GM12892 (cell line): ENCODE measurements at places on chromosomes 3 and 15.

GRCh38 chr3:124636863-124637296 is 93.4 kb upstream of the UMPS start:
- DNase-seq = no peak

DNA sequence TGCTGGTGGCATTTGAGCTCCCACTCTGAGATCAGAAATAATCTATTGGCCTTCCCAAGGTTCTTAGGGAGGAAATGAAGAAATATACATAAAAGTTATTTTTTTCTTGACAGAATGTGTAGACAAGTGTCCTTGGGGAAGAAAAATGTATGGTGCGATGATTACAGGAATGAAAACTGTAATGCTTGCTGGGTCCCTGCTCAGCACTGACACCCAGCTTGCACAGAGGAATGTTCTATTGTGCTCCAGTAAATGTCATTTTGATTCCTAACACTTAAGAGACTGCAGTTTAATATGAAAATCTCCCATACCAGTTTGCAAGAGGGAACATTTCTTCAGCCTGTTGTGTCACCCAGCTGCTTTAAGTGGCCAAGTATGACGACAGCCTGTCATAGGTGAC is 271.3 kb upstream of the TPM1 start:
- DNase-seq = no peak

- no peak for DNase-seq
Measured at GRCh38 chr3:7285505-7285904, 424.6 kb downstream of the GRM7 start.

GRCh38 chr15:25510146-25510545 is 71.3 kb upstream of the UBE3A start:
- DNase-seq = no peak

DNA sequence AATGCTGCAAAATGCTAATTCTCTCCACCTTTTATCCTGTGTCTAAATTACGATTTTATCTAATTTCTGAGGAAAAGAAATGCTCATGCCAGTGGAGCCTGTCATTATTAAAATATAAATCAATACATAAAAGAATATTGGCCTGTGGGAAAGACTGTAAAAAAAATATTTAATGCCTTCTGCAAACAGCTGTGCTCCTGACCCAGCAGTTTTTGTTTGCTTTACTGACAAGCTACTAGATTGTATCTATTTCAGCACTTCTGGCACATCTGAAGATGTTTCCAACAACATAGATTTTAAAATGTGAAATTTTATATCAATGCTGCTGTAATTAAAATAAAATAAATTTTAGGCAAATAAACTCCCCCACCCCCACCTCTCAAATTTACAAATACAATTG is 493.6 kb upstream of the AGTR1 start:
- no peak for DNase-seq

DNA sequence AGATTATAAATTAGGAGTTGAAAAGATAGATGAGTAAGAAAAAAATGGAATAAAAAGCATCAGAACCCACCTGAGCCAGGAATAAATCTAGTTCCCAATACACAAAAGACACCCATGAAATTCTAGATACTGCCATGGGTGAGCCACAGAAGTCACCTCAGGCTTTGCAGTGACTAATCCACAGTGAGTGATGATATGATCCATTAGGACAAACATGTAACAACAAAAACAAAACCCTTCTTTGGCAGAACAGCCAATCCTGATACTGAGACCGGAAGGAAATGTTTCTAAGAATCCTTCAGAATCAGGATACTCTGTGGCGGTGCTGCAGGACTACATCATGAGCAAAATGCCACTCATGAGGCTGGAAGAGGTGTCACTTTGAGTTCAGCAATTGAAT is 15.0 kb upstream of the MINDY4B start:
- no peak for DNase-seq

- DNase-seq = no peak
Measured at GRCh38 chr15:51966192-51966591, 5.4 kb downstream of the LEO1 start.

- DNase-seq = peak; percentile 49
Measured at GRCh38 chr15:88450125-88450798, 16.9 kb downstream of the MRPL46 start.

GRCh38 chr15:87577336-87577735 is 679.2 kb downstream of the NTRK3 start:
- DNase-seq = no peak

- no peak for DNase-seq
Measured at GRCh38 chr15:67146234-67146633, 80.8 kb downstream of the SMAD3 start.

DNA sequence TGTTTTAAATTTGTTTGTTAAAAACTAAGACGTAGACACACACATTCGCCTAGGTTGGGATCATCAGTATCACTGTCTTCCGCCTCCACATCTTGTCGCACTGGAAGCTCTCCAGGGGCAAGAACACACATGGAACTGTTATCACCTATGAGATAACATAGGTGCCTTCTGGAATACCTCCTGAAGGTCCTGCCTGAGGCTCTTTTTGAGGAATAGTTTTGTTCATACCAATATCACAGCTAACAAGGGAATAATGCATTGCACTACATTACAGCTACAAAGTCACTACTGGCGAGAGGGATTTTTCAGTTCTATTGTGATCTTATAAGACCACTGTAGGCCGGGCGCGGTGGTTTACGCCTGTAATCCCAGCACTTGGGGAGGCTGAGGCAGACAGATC is 29.9 kb downstream of the ZWILCH start:
- no peak for DNase-seq

DNA sequence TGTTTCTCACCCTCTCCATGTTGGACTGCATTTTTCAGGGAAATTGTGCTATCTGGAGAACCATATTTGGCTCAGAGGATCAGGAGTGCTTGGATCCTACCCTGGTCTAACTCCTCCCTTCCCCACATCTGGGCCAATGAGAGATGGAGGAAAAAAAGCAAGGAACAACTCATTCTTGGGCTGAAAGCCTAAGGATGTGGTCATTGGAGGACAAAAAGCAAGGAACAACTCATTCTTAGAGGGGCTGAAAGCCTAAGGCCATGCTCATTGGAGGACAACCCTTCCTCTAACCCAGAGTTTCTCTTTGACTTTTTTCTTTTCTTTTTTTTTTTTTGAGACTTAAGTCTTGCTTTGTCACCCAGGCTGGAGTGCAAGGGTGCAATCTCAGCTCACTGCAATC is 48.6 kb upstream of the CHRNB4 start:
- DNase-seq = no peak

DNA sequence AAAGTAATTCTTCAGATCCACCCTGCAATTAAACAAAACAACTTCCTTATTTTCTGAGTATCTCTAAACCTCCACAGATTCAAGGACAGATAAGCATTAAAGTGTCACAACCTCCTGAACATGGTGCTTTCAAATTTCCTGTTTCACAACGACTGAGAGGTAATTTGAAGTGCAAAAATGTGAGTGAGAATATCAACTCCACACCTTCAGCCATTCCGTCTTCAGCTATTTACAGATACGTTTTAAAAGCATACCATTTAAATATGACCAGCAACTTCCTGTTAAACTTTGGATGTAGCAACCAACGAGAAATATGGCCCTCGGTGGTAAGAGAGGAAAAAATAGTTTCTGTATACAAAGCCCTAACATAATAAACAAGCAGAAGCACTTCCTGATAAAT is 32.1 kb upstream of the PCSK6 start:
- DNase-seq = no peak

GRCh38 chr15:91876187-91876586 is 22.7 kb downstream of the SLCO3A1 start:
- no peak for DNase-seq

- no peak for DNase-seq
Measured at GRCh38 chr3:28699283-28699682, 350.7 kb upstream of the AZI2 start.

DNA sequence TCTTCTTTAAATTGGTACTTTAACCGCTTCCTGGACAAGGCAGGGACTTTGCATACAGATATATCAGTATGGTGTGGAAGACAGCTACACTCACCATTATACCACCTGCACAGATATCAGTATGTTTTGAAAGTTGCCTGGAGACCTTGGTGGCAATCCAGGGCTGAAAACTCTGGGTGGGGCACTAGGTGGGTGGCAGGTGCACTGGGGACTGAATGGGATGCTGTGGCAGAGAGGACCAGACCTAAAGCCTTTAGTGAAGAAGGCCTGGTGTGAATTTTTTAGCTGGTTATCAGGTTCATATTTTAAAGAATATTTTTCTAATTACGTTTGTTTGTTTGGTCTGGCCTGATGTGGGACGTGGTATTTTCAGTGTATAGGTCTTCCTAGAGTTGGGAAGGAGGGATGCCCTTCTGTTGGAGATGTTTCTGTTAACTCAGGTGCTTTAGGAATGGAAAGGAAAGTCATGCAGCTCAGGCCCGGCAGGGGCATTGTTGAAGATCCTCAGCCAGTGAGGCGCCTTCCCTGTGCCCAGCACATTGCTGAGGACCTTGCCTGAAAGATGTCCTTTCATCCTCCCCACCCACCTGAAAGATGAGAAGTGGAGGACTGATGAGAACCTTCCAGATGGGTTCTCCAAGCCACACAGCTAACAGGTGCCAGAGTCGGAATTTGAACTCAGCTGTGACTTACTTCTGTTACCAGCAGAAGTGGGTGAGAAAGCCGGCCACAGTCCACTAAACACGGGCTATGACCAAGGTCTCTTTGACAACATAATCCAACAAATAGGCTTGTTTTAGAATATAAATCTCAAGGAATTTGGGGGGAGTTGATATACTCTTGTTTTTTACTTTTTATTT is 77.3 kb downstream of the APBA2 start:
- no peak for DNase-seq

DNA sequence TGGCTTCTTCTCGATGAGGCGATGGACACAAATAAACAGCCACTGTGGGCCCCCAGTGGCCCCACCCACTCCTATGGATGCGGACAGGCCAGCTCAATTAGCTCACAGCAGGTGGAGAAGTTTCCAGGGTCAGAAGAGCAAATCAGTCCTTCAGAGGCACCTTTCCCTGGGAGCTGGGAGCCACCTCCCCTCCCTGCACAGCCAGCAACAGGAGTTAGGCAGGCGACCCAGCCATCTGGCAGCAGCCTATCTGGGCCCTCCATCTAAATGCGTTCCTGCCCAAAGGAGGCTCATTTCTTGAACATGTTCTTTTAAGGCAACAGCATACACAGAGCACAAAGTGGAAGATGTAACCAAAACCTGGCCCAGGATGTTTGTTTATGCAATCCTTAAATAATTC is 211.9 kb upstream of the ARRDC4 start:
- DNase-seq = no peak

DNA sequence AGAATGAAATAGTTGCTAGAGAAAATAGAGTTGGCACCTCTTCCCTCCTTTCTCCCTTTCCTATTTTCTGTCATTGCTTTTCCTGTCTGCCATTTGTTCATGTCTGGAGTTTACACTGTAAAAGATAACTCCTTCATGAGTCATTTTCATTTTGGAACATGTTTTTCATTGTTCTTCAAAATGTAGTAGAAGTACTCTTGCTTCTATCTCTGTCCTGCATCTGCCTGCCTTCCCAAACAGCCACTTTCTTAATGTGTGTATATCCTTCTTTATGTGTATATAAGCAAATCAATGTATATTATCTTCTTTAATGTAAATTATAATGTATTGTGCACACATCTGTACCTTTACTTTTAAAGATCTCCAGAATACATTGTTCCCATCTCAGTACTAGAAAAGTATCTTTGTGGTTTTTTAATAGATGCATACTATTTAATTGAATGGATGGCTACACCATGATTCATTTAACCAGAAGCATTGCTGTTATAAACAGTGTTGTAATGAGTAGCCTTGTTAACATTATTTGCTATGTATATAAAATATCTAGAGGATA is 41.1 kb downstream of the TSC22D2 start:
- no peak for DNase-seq

- no peak for DNase-seq
Measured at GRCh38 chr3:14323401-14324223, 78.8 kb upstream of the SLC6A6 start.

GRCh38 chr3:189947948-189948723 is 172.6 kb downstream of the P3H2 start:
- no peak for DNase-seq

GRCh38 chr3:141979050-141979671 is 102.7 kb downstream of the ATP1B3 start:
- no peak for DNase-seq

- DNase-seq = no peak
Measured at GRCh38 chr3:143567823-143568222, 280.4 kb downstream of the SLC9A9 start.

DNA sequence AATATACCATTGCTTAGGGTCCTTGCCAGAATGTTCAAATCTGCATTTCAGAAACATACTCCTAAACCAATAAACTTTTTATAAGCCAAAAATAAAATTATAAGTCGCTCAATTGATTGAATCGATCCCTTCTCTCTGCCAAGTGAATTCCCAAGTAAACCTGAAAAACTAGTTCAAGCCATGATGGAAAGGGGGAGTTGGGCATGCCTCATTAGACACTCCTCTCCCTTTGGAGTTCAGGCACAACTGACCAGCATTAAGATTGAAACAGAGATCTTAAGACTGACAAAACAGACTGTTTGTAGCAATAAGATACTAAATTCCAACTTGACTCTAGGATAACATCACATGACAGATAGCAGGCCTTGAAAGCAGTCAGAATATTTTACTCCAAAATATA is 113.7 kb upstream of the RASGRP1 start:
- DNase-seq = no peak

DNA sequence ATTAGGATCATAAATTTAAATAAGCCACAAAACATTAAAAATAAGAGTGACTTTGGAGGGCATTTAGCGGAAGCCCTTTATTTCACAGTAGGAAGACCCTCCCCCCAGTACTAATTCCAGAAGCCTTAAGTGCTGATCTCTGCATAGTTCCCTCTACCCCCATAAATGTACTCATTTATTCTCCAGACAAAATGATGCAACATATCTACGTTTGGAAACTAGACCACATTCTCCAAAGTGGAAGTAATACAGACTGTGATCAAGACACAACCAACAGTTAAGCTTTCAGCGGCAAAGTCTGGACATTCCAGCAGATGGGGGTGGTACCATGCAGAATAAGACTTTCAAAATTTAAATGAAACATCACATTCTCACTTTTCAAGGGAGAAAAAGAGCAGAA is 44.8 kb upstream of the RPS17 start:
- DNase-seq = no peak

- no peak for DNase-seq
Measured at GRCh38 chr3:56277236-56277635, 191.0 kb downstream of the ERC2 start.

- no peak for DNase-seq
Measured at GRCh38 chr15:69469467-69470201, 17.0 kb downstream of the RPLP1 start.

DNA sequence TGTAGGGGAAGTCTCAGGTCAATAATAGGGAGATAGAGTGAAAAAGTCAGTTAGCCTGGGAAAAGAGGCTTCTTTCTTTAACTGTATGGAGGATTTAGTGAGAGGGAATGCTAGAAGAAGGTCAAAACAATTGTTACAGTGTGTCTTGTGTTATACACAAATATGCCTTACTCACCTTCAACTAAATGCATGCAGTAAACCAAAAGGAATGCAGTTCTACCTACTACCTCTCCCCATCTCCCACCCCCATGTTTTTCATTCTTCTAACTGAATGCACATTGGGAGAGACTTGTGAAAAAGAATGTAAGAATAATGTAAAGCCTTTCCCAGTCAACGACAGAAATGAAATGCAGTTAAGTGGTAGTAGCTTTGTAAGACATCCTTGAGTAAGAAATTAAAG is 33.8 kb downstream of the CCDC66 start:
- DNase-seq = no peak
